Pancreas (tissue), 10 donors: ENCODE measurements at places on chromosomes 1 and 21. TPM values are rescaled to one million over a fixed set of nuclear protein-coding genes. Genes with fewer than 3 reads are reported as not detected.

The CHD5 gene
- polyA plus RNA-seq, result 1.2 TPM

- no peak for DNase-seq
Observed at GRCh38 chr1:29052100-29052499, 71.6 kb downstream of the TMEM200B start.

The HTR6 gene
- not detected for polyA plus RNA-seq

DNA sequence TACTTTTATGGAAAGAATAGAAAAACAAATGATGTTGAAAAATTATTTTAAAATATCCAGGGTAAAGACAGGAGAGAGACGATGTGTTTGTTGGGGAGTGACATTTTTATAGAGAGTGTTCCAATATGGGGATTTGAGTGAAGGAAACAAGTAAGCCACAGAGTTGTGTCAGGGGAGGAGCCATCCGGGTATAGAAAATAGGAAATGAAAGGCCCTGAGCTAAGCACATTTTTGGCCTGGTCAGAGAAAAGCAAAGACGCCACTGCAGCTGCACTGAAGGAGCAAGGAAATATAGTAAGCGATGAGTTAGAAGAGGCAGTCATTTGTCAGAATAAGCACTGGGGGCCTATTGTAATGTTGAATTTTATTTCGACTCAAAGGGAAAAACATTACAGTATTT is 107.3 kb upstream of the ADGRL4 start:
- DNase-seq, result no peak

The MAB21L3 gene
- polyA plus RNA-seq, result not detected

The SPATA45 gene
- polyA plus RNA-seq, result not detected

- no peak for DNase-seq
Observed at GRCh38 chr1:74343216-74343615, 108.0 kb downstream of the TNNI3K start.

GRCh38 chr1:54987919-54988705 is 7.7 kb downstream of the TMEM61 start:
- DNase-seq, result no peak

GRCh38 chr1:198699167-198700015 is 60.6 kb downstream of the PTPRC start:
- DNase-seq, result peak; percentile 79

DNA sequence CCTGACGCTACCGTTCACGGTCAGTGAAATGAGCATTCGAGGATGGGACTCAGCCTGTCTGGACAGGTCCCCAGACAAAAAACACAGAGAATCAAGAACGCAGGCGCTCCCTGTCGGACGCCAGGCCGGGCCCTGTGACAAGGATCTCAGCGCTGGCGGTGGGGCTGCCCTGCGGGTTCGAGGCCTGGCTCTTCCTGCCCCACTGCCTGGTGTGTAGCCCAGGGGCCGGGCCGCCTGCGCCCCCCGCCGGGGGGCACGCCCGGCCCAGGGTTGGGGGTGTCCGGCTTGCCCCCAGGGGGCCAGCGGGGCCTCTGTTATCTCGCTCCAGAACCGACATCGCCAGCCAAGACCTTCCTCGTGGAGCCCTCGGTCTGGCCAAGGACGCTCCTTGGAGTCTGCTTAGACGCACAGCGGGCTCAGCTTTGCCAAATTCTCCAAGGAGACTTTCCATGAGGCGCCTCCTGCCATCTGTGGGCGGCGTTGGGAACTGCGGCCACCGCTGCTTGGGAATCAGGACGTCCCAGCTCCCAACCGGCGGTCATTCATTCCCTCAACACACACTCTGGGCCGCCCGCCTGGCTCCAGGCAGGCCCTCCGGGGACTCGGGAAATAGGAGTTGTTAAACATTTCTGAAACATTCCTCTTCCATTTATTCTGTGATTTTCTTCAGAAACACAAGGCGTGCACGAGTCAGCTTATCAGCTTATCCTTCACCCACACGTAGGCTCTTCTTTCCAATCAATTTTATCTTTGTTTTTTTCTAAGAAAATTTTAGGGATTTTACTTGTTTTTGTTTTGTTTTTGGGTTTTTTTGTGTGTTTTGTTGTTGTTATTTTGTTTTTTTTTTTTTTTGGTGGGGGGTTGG is 11.3 kb upstream of the RIPK4 start:
- peak; percentile 85 for DNase-seq

DNA sequence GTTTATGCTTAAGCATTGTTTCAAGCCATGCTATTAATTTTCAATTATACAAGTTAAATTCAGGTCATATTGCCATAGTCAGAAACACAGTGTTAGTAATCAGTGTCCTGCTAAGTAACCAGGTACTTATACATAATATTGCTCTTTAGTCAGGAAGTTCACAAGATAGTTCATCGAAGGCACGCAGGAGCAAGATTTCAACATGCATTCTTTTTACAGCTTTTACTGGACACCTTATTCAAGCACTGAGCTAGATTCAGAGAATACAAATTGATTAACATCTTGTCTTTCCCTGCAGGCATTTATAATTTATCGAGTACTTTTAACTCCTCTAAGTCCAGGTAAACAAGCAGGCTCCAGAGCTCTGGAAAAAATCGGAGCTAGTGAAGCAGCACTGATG is 202.3 kb upstream of the BRINP3 start:
- no peak for DNase-seq

The PRAMEF6 gene
- polyA plus RNA-seq, result not detected

- DNase-seq, result peak; percentile 2
Observed at GRCh38 chr1:23370330-23370708, 683 bp upstream of the ZNF436 start.

DNA sequence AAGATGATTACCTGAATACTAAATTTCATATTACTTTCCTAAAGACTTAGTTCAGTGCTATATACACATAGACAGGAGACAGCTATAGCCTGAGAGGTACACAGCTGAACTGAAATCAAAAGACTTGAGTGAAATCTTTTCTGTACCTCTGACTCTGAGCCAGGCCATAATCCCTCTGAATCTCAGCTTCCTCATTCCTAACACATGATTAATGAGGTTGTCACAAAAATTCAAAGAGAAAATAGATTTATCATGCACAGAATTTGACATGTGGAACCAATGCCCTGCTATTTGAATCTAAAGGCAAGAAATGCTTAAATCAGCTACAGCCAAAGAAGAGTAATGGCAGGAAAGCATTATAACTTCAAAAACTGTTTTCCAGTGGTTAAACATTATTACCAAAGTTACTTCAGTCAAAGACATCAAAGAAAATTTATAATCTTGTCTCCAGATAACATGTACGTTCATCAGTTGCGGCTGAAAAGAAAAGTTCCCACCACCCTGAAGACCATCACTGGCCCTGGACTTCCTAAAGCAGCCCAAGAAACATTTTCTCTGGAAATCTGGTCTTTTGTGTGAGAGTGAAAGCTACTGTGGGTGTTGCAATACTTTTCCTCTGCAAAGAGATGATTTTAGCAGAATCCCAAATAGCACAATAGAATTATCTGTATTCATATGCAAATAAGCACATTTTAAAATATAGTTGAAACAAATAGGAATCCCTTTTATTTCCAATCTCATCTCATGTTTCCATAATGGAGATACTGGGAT is 13.8 kb upstream of the ATP1A1 start:
- no peak for DNase-seq

The SPRR2E gene
- polyA plus RNA-seq, result not detected

DNA sequence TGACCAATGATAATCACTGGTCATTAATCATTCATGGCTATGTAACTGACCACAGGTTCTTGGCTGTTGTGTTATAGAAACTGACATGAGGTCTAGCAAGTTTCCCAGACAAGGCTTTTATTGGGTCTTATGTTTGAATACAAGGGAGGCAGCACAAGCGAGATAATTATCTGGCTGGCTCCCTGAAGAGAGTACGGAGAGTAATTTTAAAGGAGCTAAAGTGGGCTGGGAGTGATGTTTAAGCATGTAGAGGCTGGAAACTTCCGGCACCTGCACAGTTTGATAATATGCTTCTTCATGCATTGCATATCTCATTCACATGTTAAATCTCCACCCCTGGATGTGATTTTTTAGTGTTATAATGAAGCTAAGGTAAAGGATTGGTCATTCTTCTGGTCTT is 116.2 kb upstream of the KCNK1 start:
- no peak for DNase-seq

DNA sequence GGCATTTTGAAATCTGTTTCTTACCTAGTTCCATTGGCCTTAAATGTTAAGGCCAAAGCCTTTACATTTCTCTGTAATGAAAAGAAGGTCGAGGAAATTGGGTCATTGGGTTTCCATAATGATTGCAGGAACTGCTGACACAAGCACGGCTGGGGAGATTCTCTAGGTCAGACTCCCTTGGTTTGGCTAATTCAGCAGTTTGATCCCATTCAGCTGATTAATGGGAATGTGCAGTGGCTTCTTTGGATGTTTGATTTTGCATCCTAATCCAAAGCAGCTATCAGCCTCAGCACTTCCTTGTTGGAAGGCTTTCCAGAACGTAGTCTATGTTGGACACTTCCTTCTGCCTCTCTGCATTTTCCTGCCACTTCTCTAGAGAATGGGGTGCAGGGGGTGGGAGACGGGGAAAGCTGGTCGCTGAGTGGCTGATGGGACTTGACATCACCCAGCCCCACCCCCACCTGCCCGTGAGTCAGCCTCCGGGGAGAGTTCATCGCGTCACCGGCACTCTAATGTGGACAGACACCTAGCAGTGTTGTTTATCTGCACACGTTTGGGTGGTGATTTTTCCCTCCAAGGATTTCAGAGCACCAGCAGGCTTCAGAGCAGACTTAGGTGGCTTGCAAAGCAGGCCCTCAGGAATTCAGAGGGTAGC is 5.4 kb downstream of the PSEN2 start:
- peak; percentile 76 for DNase-seq

The PTPRC gene
- 0.76 TPM for polyA plus RNA-seq

The RNPEP gene
- polyA plus RNA-seq, result 43.5 TPM

DNA sequence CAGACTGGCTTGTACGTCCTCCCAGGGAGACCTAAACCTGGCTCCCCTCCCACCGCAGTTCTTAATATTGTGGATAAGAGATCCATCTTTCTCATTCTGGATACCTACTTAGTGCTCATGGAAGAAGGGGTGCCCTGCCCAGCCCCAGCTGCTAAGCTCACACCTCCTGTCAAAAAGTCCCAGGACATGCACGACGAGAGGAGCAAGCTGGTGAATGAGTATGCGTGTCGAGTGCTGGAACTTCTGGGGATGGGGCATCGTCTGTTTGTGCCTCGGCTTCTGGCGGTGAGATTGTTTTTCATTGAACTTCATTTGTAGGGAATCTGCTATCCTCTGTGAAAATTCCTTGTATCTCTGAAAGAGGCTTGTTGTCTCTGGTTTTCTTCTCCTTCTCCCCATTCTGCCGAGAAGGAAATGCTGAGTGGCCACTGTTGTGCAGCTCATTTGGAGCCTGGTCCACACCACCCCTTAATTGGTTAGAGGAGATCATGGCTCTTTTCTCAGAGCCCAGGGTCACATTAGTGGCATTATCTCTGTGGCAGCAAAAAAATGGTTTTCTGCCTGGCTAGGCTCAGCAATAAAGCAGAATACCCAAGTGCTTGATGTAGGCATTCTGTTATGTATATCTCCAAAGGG is 199.4 kb upstream of the CACYBP start:
- DNase-seq, result no peak

- DNase-seq, result peak; percentile 27
Observed at GRCh38 chr21:25639551-25640201, 618 bp downstream of the JAM2 start.

DNA sequence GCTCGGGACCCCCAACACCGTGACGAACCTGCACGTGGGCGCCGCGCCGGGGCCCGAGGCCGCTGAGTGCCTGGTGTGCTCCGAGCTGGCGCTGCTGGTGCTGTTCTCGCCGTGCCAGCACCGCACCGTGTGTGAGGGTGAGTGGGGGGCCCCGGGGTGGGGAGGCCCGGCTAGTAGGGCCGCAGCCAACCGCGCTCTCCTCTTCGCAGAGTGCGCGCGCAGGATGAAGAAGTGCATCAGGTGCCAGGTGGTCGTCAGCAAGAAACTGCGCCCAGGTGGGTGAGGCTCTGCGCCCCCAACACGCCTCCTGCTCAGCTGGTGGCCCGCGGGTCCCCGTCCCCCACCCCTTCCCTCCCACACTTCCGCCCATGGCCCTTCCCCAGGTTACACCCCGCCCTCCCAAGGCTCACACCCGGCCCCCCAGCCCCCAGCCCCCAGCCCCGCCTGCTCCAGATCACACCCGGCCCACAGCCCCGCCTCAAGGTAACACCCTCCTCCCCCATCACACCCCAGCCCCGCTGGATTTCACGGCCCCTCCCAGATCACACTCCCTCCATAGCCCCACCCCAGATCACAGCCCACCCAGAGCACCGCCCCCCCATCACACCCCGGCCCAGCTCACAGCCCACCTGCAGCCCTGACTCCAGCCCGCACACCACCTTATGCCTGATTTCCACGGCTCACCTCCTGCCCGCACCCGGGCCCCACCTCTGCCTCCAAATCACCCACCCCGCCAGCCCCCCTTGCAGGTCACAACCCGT is 2.4 kb upstream of the MMP23B start:
- DNase-seq, result peak; percentile 26

The PSMB2 gene
- polyA plus RNA-seq, result 13.7 TPM

DNA sequence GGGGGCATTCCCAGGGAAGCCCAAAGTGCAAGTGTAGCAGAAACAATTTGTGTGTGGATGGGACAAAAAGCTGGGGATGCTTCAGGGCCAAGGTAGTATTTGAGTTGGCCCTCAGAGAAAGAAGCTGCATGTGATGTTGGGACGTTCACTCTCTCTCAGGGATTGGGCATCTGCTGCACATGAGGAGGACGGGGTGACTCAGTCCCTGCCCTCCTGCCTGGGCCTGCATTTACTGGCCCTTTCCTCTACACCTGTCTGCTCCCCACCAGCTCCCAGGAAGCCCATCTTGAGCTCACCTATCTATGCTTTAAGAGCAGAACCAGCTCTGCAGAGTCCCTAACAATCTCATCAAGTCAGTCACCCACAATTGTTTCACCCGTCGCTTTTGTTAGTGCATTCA is 23.5 kb upstream of the MPZL1 start:
- DNase-seq, result no peak

DNA sequence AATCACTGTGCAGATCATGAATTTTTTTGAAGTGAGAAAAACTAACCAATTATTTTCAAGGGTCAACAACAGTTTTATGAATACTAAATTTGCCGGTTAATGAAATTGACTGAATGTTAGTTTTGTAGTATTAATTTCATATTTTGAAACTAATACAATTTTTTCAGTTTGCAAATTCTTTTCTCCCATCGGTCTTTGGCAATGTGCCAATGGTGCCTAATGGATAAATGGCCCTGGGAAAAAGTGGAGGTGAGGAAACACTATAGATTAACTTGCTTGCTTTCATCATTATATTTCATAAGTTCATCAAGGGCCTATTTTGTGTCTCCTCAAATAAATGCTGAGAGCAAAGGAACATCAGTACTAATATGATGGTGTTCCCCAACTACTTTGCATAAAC is 4.1 kb downstream of the C1orf141 start:
- DNase-seq, result no peak
